NCI-H1105 (cell line): ENCODE measurements at places on chromosomes 2 and 18.

DNA sequence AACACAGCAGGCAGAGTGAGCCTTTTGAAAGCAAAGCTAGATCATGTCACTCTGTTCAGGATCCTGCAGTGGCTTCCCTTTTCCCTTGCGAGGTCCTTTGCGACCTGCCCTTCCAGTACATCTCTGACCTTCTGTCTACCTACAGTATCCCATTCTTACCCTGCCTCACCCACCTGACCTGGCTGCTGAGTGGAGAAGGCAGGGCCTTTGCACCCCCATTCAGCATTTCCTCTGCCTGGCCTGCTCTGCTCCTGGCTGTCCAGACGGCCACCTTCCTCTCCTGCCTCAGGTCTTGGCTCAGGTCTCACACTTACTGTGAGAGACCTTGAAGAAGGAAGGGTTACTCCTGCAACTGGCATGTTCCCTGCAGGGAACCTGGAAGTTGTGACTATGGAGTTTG lies 77.4 kb downstream of the MAPRE2 start:
- no peak for DNase-seq

- peak; percentile 12 for DNase-seq
Observed at GRCh38 chr18:32093102-32093511, 1.4 kb downstream of the RNF138 start.

- DNase-seq: no peak
Observed at GRCh38 chr18:56804395-56804794, 153.2 kb downstream of the WDR7 start.

GRCh38 chr2:100041385-100041784 lies 101.0 kb downstream of the AFF3 start:
- no peak for DNase-seq

DNA sequence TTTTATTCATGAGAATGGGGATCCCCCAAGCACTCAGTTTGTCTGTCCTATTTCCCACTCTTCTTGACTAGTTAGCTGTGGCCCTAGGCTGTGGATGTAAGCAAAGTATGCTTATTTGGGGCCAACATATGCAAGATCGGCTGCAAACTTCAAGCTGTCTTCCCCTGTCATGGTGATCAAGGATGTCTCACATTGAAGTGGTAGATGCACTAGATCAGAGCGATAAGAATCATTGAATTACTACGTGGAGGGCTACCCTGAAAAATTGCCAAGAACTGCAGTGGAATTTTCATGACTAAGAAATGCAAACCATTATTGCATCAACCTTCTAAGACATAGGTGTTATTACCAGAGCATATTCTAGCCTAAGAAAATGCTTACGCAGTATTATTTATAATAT lies 527.4 kb downstream of the RNF144A start:
- DNase-seq: no peak

DNA sequence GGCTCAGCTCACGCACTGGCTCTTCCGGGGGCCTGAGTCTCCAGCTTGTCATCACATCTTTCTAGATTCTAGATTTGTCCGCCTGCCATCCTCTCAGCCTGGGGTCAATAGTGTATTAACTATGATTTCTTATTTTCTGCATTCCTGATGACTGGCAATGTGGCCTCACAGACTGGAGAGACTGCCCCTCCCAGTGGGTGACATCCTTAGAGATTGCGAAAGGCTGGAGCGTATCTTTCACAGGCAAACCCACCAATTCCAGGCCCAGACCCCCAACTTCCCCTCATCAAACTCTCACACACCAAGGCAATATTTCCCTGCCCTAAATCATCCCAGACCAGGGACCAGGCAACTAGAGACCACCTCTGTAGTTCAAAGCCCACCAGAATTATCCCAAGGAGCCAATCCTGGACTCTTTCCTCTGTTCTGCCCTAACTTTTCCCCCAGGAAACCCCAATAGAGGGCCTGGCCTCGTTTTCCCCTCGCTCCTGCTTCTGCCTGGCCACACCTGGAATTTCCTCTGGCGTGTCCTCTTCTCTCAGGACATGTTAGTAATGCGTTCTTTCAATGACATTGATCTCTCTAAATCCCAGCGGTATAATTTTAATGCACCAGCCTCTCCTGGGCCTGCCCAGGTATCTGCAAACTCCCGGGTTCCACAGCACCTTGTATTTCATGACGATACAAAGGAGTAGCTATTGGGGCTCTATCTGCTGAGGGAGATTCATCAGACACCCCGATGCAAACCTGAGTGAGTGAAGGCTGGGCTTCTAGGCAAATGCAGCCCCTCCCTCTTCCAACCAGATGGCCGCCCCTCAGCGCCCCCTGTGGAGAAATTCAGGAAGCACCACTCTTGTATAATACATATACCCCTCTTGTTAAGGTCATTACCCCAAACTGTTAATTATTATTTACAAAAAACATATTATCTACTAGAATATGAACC lies 2.4 kb upstream of the KCNF1 start:
- no peak for DNase-seq

GRCh38 chr18:79378536-79379250 lies 17.0 kb upstream of the NFATC1 start:
- peak; percentile 32 for DNase-seq

DNA sequence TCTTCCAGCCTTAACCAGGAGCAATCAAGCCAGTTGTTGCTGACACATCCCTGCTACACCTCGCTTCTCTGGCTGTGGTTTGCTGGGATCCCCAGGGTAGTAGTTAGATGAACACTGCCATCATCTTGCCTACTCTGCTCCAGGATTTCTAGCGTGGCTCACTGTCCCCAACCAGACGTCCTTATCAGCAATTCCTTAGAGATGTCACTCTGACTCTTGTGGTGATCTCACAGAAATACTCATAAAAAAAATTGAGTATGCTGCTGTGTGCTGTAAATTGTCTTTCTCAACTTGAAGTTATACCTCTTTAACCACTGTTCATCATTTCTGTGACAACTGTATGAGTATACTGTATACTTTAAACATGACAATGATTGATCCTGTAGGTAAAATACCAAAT lies 63.2 kb downstream of the PLCL1 start:
- no peak for DNase-seq

GRCh38 chr2:216635171-216635570 lies 2.0 kb downstream of the IGFBP2 start:
- no peak for DNase-seq

DNA sequence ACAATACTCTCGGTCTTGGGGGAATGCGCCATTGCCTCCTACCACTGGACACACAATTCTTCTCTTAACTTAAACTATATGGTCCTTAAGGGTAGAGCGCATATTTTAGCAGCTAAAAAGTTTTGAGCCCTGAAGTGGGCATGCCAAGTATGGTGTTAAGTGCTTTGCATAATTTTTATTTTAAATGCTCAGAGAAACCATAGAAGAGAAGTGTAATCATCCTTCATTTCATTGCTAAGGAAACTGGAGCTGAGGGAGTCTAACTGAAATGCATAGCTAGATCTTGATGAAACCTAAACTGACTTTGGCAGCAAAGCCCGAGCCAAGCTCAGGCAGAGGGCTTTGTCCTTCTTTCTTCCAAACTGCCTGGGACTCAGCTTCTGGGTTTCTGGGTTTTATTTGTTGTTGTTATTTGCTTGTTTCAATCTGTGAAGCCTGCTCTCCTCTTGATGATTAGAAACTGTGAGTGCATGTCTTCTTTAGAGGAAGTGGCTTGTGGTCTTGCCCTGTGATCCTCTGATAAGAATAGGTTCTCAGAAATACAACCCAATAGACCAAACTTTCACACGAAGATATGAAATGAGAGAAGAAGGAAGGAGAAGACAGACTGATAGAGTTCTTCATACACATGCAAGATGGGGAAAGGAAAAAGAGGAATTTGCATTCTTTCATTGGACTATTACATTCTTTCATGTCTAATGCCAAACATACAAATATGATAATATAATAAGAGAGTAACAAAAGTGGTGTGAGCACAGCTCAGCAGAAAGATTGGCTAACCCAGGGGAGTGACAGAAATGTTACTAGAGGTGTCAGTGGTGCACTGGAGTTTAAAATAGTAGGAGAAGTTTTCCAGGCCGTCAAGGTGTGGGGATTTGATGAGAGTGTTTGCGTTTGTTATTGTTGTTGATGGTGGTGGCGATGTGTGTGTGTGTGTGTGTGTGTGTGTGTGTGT lies 7.5 kb upstream of the RNF144A start:
- no peak for DNase-seq

DNA sequence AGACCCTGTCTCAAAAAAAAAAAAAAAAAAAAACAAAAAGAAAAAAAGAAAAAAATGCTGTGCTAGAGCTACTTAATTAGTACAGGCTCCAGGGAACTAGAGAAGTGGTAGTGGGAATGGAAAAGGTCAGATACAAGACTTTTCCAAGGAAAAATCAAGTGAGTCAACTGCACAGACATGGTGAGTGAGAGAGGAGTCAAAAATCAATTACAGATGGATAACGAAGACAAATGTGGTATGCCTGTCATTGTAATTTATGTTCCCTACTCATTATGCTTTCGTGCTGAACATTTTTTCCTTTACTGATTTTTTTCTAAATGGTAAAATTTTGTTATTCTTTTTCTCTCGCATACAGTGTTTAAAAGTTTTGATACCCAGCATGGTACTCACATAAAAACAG lies 111.5 kb downstream of the MDH1 start:
- DNase-seq: no peak

DNA sequence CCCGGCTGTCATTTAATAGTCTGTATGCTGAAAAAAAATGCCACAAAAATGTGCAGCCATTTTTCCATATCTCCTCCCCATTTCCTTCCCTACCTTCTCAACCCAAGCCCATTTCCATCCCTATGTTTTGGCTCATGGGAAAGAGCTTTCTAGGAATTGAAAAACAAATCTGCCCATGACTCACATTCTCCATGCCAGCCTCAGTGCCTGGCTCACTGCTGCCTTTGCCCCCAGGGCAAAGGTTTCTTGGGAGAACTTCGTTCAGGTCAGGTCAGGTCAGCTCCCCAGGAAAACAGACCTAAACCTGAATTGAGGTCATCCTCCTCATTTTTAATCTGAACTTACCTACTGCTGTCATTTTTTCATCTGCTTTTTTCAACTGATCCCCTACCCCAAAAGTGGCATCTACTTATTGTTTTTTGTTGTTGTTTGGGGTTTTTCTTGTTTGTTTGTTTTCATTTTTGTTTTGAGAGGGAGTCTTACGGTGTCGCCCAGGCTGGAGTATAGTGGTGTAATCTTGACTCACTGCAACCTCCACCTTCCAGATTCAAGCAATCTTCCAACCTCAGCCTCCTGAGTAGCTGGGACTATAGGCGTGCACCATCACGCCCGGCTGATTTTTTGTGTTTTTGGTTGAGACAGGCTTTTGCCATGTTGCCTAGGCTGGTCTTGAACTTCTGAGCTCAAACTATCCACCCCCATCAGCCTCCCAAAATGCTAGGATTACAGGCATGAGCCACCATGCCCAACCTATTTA lies 66.7 kb downstream of the FECH start:
- DNase-seq: no peak

DNA sequence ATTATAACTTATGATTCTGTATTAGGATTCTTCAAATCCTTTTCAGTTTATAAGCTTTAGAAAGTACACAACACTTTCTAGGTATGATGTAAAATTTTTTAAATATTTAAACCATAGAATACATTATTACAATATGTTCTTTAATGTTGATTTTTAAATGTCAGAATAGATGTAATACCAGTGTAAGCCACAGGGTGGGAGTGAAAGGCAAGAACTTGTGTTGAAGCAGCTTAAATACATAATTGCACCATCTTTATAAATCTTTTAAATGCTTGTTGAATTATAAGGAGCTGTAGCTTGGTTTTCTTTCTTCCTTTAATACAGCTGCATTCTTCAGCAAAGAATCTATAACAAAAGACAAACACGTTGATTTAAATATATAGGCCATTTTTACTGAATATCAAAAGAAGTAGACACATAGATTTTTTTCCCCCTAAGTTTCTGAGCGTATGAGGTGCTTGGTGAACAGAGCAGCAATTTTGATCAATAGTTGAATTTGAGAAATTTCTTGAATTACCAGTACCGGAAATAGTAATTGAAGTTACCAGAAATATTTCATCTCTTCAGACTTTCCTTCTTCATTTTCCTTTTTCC lies 63.0 kb downstream of the TANK start:
- no peak for DNase-seq

DNA sequence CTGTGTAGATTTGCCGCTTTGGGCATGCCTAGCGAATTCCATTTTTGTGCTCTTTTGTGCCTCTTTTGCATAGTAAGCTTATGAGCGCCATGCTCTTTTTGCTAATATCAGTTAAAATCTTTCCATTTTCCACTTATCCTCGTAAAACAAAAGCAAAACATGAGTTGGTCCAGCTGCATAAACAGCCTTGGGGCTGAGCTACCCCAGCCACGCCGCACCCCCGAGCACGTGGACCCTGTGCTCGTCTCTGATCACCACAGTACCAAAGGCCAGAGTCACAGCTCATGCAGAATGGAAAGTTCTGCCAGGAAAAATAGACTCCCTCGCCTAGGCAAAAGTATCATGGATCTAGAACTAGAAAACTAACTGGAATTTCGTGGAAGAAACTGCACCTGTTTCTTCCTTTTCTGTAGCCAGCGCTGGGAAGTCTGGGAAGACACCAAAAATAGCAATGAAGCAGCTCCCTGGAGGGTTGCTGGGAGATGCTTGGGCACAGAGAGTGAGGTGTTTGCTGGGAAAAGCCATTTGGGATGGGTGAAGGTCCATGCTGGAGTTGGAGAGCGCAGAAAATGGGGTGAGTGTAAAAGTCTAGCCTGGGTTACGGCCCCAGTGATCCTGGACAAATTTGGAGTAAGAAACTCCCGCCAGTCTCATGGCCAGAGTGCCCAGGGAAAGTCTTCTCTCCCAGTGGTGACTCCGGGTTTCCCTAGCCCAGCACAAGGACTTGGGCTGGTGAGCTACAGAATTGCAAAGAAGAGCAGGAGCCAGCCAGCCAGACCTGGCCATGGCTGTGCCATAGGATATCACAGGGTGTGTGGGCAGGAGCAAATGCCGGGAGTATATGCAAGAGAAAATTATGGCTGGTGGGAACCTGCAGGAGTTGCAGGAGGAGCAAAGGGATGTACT lies 218.4 kb downstream of the GBX2 start:
- no peak for DNase-seq

DNA sequence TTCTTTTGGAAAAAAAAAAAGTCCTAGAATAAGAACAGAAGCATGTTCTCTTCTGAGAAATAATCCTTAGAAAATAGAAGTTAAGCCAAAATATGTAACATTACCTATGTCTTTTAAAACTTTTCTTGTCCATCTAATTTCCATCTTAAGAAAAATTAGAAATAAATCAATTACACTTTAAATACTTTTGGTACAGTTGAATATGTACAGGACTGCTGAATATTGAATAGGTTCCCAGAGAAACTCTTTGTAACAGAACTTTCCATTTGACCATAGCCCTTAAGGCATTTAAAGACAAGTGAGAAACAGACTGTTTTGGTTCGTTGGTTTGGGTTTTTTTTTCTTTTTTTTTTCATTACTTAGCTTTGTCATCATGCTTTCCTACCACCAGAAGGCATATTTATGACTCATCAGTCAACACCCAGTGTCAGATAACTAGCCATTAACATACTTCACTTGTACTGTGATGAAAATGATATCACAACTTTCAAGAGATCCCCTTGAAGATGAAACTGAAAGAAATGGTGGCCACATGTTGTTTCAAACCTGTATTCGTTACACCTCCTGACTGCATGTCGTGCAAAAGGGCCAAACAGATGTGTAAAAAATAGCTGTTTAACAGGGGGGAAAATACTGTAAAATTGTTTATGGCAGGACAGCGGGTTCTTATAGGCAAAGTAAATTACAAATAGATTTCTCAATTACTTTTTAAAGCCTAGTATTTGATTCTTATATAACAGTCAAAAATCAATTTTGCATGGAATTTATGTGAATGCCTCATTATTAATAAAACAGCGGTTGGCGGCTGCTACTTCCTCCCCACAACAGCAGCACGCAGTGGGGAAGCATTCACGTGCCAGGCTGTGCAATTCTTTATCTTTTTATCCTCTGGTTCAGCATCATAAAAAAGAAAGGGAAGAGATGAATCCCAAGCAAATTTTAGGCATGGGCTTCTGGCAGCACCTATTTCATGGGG lies 280.7 kb upstream of the HNRNPA3 start:
- no peak for DNase-seq
